Activated naive CD4-positive, alpha-beta T cell treated with anti-CD3 and anti-CD28 coated beads for 36 hours (primary cell): ENCODE measurements at places on chromosomes 4 and X.
A peak's percentile ranks its signal among the peaks of the same experiment; 100 is the strongest.

GRCh38 chr4:55931043-55931442 is 17.7 kb upstream of the CEP135 start:
- no peak for DNase-seq

- DNase-seq, result no peak
Observed at GRCh38 chr4:38193236-38193863, 233.2 kb downstream of the PTTG2 start.

GRCh38 chr4:44861756-44862155 is 135.4 kb upstream of the GNPDA2 start:
- DNase-seq, result no peak

DNA sequence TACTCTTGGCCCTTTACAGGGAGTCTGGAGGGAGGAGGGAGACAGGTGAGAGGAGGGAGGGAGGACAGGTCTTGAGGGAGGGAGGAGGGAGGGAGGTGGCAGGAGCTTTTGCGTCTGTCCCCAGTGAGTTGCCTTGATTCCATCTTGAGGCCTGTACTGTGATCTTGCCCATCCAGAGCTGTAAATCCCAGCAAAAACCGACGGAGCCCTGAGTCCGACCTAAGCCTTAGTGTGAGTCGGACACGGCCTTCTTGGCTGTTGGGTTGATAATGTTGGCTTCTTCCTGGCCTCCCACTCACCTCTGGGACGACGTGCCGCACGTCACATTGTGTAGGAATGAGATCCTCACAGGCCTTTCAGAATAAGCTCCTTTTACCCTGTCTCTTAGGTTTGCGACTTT is 72.5 kb downstream of the RGS12 start:
- no peak for DNase-seq

DNA sequence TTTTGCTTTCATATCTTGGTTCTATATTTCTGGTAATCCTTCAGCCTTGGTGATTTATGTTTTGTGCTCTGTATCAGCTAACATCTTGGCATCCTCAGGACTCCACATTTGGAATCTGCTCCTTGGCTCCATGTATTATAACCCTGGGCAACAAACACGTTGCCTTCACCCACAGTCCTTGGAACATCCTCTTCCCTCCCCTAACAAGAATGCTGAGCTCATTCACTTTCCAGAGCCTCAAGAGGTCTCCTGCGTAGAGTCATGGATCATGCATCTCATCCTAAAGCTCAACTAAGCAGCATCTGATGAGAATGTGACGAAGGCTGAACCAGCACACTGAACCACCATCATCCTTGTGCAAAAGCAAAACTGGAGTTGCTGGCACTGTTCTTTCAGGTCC is 60.5 kb upstream of the C1GALT1C1 start:
- no peak for DNase-seq

- no peak for DNase-seq
Observed at GRCh38 chrX:3443184-3443583, 96.7 kb upstream of the MXRA5 start.

DNA sequence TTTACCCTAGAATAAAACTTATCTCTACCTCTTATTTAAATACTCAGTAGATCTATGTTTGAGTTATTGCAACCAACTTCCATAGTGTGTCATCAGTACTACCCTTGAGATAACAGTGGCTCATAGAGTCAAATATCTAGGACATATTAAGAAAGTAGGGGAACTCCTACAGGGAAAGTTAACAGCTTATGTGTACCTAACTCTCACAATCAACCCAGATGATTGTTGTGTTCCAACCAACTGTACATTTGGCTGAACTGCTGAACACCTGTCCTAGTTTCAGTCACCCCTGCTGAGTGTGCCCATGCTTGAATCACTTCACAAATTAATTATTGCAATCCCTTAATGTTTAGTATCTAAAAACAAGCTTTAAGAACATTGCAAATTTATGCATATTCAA is 244.2 kb upstream of the GRID2 start:
- DNase-seq, result no peak

DNA sequence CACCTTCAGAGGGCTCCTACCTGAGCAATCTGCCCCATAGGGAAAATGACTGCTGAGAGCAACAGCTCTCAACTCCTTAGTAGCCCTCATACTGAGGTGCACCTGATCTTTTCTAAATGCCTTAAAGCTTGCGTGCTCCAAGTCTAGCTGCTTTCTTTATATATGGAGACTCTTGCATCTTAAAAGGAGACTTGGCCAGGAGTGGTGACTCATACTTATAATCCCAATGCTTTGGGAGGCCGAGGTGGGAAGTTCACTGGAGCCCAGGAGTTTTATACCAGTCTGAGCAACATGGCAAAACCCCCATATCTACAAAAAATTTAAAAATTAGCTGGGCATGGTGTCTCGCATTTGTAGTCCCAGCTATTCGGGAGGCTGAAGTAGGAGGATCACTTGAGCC is 78.1 kb upstream of the TRIM2 start:
- DNase-seq, result no peak

DNA sequence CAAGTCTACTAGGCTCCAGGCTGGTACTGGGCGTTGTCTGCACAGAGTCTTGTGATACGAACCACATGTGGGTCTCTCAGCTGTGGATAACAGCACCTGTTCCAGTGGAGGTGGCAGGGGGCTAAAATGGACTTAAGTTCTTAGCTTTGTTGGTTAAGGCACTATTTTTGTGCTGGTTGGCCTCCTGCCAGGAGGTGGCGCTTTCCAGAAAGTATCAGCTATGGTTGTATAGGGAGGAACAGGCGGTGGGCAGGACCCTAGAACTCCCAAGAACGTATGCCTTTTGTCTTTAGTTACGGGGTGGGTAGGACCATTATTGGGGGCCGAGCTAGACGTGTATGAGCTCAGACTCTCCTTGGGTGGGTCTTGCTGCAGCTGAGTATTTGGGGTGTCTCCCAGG is 1138.4 kb downstream of the PCDH19 start:
- no peak for DNase-seq

DNA sequence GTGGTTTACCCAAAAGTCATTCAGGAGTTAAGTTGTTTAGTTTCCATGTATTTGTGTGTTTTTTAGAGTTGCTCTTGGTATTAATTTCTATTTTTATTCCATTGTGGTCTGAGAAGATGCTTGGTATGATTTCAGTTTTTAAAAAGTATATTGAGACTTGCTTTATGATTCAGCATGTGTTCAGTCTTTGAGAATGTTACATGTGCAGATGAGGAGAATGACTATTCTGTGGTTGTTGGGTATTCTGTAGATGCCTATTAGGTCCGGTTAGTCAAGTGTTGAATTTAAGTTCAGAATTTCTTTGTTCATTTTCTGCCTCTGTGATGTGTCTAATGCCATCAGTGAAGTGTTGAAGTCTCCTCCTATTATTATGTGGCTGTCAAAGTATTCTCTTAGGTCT is 249.4 kb downstream of the ARHGAP10 start:
- DNase-seq, result no peak

DNA sequence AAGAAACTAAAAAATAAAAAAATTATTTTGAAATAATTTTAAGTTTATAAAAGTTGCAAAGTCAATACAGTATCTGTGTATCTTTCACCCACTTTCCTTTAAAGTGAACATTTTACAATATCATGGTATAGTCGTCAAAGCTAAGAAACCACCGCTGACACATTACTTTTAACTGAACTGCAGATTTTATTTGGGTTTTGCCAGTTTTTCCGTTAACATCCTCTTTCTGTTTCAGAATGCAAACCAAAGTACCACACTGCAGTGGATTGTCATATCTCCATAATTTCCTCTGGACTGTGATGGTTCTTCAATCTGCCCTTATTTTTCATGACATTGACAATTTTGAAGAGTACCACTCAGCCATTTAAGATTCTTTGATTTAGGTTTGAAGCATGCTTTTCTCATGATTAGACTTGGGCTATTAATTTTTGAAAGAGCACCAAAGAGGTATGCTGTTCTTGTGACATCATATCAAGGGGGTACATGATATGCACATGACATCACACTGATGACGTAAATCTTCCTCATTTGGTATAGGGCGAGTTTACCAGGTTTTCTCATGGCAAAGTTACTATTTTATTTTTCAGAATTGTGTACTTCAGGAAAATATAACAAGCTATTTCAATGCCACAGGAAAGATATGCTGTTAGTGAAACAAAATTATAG is 3.6 kb upstream of the CXCL1 start:
- no peak for DNase-seq

DNA sequence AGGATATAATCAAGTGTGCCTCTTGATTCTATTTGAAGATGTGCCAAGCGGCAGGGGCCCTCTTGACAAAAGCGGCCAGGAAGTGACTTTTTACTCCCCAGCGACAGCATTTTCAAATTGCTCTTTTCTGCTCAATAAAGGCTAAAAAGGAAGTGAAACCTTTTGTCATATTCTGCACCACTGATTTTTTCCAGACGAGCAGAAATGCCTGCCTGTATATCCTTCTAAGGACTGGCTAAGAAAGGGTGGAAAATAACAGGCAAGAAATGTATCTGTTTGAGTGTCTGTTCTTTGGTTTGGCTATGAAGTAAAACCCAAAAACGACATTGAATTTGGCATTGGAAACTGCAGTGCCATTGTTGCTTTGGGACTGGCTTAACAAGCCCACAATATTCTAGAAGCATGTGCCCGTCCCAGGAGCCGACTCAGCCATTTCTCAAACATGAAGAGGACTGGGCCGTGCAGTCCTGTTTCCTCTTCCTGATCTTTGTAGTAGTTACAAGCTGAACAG is 25.4 kb downstream of the TMSB4X start:
- peak; percentile 69 for DNase-seq

GRCh38 chrX:152632445-152633097 is 5.1 kb upstream of the GABRQ start:
- DNase-seq, result peak; percentile 64

- DNase-seq, result no peak
Observed at GRCh38 chrX:3407121-3407520, 60.7 kb upstream of the MXRA5 start.

DNA sequence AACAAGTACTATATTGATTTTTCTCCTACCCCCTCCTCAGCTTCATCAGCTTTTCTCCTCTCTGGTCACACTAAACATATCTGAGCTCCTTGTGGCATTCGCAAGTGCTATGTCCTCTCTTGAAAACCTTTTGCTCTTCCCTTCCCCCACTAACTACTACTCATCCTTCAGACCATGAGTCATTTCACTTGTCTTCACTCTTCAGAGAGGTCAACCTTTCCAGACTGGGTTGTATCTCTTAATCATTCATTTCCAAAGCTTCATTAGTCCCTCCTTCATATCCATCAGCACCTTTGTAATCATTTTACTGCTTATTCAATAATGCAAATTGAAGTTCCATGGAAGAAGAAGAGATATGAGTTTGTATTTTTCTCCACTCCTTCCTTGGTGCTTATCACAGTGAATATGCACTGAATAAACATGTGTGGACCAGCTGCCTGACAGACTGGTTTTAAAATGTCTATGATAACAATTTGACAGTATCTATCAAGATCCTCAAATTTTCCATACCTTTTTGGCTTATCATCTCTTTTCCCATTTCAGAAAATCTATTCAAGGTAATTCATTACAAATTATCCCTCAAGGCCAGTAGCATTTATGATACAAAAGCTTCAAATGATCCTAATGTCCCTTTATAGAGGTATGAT is 28.4 kb downstream of the DDX60L start:
- DNase-seq, result no peak

- peak; percentile 14 for DNase-seq
Observed at GRCh38 chrX:37993837-37994619, 12.3 kb upstream of the SYTL5 start.

GRCh38 chr4:7273738-7274297 is 81.5 kb downstream of the SORCS2 start:
- DNase-seq, result no peak

DNA sequence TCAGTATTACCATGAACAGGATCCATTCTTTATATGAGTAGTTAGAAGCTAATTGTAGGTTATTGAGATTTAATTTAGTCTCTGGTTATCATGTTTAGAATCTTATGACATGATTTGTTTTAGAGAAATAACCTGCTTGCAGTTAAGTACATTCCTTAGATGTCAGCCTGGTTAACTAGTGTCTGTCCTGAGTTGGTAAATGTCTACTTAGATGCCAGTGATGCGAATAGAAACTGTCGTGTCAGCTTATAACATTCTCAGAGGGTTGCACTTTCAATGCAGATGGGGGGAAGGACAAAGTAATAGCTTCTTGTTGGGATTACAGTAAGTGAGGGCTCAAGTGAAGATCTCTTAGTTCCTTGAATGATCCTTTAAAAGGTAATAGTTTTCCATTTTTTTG is 227.8 kb upstream of the SPRY1 start:
- DNase-seq, result no peak

- DNase-seq, result no peak
Observed at GRCh38 chrX:10021461-10022272, 54.5 kb downstream of the CLDN34 start.

DNA sequence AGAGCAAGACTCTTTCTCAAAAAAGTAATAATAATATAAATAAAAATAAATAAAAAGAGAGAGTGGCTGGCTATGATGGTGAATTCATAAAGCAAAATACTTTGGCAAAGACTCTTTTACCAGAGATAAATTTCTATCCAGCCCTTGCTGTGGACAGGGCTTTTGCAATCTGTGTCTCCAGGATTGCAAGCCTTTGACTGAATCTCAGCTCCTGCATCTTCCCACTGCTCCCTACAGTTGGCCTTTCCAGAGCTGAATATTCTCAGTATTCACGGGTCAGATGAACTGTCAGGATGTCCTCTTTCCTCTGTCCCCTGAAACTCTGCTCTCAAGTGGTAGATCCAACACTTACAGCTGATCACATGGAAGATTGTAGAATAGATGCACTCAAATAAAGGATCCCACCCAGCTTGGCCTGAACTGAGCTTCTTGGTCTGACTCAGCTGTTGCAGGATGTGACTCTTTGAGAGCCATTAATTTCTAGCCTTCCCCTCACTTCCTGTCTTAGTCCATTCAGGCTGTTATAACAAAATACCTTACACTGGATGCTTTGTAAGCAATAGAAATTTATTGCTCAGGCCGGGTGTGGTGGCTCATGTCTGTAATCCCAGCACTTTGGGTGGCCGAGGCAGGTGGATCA is 123.4 kb upstream of the GUCY1A1 start:
- DNase-seq, result no peak

DNA sequence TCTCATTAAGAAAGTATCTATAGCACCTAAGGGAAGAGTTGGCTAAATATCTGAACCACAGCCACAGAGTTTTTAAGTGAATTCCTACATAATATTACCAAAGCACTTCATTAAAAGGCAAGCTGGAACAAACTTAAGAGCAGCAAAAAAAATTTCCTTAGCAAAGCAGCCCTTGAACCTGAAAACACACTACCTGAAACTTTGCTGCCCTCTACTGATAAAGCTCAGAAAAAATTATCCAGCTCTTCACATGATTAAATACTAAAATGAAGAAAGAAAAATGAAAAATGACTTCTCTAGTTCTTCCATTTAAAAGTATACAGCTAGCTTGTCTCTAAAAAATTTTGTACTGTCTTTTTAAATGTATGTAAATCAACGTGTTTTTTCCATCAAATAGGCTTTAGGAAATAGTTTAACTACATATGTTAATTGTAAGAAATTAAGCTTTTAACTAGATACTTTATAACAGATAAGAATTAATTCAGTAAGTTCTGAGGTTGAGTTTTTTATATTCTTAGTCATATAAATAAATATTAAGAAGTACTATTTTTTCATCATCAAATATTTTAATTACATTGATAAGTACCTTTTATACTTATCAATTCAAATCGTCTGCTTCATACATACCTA is 156.1 kb downstream of the STPG2 start:
- DNase-seq, result no peak
